Stimulated activated CD4-positive, alpha-beta T cell treated with anti-CD3 and anti-CD28 coated beads, Interleukin-2, amount 100 ng/mL, for 48 hours (primary cell): ENCODE measurements at places on chromosomes 4 and X.

- no peak for DNase-seq
Observed at GRCh38 chrX:111167334-111167733, 71.3 kb downstream of the PAK3 start.

- DNase-seq: no peak
Observed at GRCh38 chrX:108323751-108324150, 114.5 kb downstream of the COL4A6 start.

- DNase-seq: no peak
Observed at GRCh38 chrX:110745288-110745687, 50.3 kb downstream of the CHRDL1 start.

- DNase-seq: no peak
Observed at GRCh38 chr4:123673971-123674370, 277.4 kb downstream of the SPRY1 start.
